ENCODE measurements at places on chromosomes 3 and 15.

GRCh38 chr3:178529606-178530225, 6.5 kb upstream of the KCNMB2 start:
- no peak for DNase-seq

- DNase-seq: no peak
Observed at GRCh38 chr3:56724676-56725075, 41.6 kb upstream of the TASOR start.

GRCh38 chr3:102178817-102179216, 256.0 kb upstream of the ZPLD1 start:
- DNase-seq: no peak

GRCh38 chr15:29925227-29926082, 103.2 kb upstream of the TJP1 start:
- no peak for DNase-seq

GRCh38 chr3:45272828-45273470, 46.9 kb upstream of the TMEM158 start:
- DNase-seq: no peak

DNA sequence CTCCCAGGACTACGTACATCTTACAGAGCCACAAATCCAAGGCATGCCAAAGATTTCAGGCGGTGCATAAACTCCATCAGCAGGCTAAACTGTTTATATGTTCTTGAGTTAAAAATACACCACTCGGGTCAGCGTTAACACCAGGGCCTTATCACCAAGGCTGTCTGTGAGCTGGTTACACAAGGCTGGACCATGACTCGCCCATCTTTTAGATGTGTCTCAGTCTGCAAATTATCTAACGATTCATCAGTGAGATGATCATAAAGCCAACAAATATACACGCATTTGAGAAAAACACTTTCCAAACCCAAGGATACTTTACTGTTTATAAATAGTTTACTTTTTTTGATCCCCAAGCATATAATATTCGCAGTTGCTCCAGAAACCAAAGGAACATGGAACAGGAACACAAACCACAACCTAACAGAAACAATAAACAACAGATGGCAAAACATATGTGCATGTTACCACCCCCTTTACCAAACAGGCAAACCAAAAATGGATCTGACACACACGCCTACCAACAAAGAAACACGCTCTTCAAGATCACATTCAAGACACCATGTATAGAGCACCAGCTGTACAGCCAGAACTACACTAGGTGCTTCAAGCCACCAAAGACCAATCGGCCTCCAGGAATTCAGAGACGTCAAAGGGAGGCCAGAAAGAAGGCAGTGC, 15.4 kb downstream of the LRIG1 start:
- no peak for DNase-seq

GRCh38 chr3:1356101-1356500, 263.3 kb downstream of the CNTN6 start:
- DNase-seq: no peak

GRCh38 chr15:61659566-61660190, 400.6 kb downstream of the VPS13C start:
- DNase-seq: no peak

DNA sequence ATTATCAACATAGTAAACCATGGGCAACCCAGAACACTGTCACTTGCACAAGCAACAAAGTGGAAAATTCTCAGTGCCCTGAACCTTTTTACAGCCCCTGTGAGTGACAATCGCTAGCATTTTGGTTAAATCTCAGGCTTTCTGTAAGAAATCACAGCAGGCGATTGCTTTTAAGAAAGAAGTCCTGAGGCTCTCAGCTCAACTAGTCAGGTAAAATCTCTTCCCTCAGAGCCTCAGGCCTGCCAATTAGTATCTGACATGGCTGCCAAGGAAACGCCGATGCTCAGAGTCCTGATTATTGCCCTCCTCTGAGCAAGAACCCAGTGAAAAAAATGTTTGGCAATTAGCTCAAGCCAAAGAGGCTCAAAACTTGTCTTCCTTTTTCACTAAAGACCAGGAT, 530.8 kb downstream of the DIPK2A start:
- no peak for DNase-seq

GRCh38 chr3:54356261-54357045, 234.1 kb downstream of the CACNA2D3 start:
- no peak for DNase-seq

DNA sequence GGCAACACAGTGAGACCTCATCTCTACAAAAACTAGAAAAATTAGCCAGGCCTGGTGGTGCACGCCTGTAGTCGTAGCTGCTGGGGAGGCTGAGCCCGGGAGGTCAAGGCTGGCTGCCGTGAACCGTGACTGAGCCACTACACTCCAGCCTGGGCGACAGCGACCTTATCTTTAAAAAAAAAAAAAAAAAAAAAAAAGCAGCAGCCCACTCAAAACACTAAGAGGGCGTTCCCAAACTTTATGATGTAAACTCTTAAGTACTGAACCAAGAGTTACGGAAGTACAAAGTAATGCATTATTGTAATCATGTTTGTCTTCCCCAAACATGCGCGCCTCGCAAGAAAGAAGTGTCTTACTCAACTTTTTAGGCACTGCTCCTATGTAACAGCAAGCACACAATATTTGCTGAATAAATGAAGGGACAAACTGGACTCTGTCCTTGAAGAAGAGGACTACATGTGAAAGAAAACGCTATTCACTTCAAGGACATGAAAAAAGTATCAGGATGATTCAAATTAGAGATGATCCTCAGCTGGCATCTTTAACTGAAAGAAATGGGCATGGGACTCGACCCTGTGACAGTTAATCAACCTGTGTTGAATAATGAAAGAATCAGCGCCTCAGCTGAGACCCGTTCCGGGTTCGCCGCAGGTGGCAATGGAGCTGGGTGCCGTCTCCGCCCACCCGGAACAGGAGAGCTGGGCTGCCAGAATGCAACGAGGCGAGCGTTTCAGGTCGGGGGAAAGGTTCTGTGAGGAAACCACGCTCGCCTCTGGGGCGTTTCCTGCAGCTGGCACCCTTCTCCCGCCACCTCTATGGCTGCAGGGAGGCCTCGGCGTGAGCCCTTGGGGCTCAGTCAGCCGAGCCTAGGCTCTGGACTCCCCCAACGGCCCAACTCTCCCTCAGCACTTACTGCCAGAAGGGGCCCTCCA, 718 bp downstream of the SPG11 start:
- peak; percentile 12 for DNase-seq

DNA sequence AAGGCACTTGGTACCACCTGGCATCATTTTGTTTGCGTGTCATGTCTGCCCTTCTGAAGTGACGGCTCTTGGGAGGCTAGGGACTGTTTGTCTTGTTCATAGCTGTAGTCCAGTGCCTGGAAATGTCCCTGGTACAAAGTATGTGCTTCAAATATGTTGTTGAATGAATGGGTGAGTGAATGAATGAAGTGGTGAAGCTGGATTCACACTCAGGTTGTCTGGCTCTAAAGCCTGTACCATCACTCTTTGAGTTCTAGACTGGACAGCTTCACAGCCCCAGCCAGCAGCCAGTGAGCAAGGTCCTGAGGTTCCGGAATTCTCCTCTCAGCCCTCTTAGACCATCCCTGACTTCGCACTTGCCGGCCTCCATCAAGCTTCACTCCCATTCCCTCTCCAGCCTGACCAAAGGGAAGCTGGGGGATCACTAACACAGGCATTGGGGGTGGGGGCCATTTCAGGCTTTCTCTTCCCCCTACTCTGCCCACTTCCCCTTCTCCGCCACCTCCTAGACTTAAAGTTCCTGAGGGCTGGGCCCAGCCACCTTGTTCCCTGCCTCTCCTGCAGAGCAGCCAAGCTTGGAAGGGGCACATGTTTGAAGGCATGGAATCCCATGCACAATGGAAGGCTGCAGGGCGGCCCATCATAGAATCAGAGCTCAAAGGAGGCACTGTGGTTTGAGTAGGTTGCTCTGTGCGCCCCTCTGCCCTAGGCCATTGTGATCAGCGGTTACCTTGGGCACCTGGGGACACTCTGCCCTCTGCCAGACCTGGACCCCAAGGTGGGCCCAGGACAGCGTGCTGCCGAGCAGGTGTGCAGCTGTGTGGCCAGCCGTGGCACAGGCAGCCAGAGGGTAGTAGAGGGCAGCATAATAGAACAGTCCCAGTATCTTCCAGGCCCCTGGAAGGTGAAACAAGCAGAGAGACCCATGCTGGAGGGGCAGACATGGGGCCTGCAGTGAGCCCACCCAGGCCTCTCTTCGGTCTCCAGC, 7.7 kb downstream of the STRA6 start:
- DNase-seq: no peak

- no peak for DNase-seq
Observed at GRCh38 chr15:60391722-60392315, 6.0 kb downstream of the ANXA2 start.
